ENCODE measurements at places on chromosomes 2 and 18. TPM values are rescaled to one million over a fixed set of nuclear protein-coding genes. Genes with fewer than 3 reads are reported as not detected.

DNA sequence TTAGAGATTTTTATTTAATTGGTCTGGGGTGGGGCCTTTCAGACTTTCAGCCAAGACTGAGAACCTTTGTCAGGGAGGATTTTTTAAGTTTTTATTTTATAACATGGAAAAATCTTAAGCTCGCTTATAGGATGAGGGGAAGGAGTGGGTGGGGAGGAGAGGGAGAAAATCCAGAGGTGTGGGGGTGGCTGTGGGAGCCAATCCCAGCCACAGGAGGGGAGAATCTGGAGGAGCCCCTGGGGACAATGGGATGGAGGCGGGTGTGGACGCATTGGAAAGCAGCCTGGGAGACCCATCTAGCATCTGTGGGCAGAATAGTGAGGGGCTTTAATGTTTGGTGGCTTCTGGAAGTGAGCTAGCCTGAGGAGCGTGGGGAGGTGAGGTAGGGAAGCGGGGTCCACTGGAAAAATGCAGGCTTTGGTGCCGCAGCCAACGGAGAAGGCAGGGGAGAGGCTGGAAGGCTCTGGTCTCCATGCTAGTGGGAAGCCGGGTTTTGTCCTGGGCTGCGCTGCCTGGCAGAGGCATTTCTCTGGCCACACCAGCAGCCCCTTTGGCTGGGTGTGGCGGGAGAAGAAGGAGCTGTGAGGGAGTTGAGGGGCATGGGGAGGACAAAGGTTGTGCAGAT lies 11.5 kb upstream of the INPP5D start:
- no peaks in the 10 kb centered on the region for H3K27me3 ChIP-seq
- H3K4me3 ChIP-seq = no peak overlapping the region

DNA sequence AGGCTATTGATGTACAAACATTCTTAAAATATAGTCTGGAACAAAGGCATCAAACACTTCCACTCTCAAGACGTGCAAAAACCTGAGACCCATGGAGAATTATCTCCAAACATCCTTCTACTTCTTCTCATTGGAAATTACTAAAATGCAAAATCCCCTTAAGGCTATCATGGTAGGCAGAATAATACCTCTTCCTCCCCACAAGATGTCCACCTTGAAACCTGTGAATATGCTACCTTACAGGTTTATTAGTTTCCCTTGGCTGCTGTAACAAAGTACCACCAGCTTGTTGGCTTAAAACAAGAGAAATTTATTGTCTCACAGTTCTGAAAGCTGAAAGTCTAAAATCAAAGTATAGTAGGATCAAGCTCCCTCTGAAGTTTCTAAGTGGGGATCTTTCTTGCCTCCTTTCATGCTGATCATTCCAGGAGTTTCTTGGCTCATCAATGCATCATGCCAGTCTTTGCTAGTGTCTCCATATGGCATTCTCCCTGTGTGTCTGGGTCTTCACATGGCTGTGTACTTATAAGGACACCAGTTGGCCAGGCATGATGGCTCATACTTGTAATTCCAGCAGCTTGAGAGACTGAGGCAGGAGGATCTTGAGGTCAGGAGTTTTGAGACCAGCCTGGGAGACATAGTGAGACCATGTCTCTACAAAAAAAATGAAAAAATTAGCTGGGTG lies 163.7 kb upstream of the NCK2 start:
- H3K4me1 ChIP-seq = no peaks in the 10 kb centered on the region
- no peak overlapping the region for H3K4me3 ChIP-seq
- no peak overlapping the region for H3K27ac ChIP-seq
- H3K27me3 ChIP-seq = no peaks in the 10 kb centered on the region
- no peaks in the 10 kb centered on the region for H3K36me3 ChIP-seq

- no peak overlapping the region for H3K4me3 ChIP-seq
- no peaks in the 10 kb centered on the region for H3K4me1 ChIP-seq
- H3K36me3 ChIP-seq = no peaks in the 10 kb centered on the region
- H3K27ac ChIP-seq = no peak overlapping the region
These were observed 121.8 kb upstream of the SERPINE2 start for GRCh38 chr2:224160917-224161316.

Gene SPP2
- polyA plus RNA-seq = not detected
